ENCODE measurements at places on chromosomes 7 and 10.

GRCh38 chr7:11447106-11447505 lies 384.9 kb downstream of the THSD7A start:
- DNase-seq, result no peak

DNA sequence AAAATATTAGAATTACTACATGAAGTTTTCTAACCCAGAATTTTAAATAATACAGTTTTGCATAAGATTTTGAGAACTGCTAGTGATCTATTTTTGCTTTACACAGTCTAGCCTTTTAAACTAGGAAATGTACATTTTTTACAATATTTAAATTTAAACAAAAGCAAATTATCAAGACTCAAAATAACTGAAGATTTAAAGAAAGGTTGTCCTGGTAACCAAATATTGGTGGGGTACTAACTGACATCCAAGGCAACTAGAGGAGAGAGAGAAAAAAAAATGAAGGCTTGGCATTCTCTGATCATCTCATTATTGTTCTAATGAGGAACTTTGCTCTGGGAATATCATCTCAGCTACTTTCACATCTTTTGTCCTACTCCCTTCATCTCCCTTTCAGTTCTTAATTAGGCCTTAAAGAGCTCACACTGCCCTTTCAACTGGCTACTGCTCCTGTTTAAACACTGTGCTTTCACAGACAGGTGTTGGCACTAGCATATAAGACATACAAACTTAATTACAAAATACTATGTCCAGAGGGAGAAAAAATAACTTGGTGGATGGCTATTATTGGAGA lies 33.7 kb downstream of the RAB11FIP2 start:
- DNase-seq, result no peak

DNA sequence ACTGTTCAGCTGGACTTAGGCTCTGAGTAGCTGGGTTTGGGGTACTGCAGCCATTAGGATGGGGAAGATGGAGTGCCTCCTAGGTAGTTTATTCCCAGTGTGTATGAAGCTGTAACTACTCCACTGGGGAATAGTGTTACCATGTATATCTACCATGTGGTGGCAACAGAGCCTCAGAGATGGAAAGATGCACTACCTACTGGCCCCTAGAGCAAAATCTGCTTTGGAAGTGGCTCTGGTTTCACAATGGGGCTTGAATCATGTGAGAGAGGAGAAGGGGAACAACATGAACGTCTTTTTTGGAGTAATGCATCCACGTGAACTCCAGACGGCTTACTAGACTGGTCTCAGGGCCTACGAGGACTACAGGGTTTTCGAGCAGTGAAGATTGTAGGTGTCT lies 167.3 kb downstream of the CALCR start:
- no peak for DNase-seq

GRCh38 chr7:155002411-155003091 lies 373 bp downstream of the PAXIP1 start:
- DNase-seq, result no peak

GRCh38 chr7:50822110-50822509 lies 39.4 kb upstream of the GRB10 start:
- no peak for DNase-seq

- no peak for DNase-seq
These were observed 1.4 kb downstream of the MTURN start for GRCh38 chr7:30136117-30136731.

DNA sequence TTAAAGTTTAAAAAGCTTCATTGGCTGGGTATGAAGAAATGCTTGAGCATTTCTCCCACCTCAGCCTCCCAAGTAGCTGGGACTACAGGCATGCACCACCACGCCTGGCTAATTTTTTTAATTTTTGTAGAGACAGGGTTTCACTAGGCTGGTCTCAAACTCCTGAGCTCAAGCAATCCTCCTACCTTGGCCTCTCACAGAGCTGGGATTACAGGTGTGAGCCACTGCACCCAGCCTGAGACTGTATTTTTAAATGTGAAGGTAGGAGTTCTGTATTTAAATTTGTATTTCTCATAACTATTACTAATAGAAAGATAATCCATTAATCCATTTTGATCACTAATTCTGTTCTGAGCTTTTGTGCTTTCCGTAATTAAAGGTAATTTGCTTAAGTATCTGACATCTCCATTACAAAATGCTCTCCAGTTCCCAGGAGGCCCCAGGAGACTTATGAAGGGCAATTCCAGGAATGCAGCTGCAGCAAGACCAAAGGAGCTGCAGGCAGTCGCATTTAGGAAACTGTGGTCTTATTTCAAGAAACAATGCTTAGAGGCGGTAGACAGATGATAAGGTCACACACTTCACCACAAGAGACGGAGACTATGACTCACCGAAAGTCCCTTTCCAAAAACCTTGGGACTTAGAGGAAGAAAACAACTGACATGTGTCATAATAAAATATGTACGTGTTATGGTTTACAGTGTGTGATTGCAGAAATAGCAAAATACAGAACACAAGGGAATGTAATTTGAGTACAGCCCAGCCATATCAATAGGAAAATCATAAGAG lies 23.3 kb downstream of the YAE1 start:
- DNase-seq, result peak; percentile 38

GRCh38 chr10:45580371-45581215 lies 92.0 kb downstream of the ZFAND4 start:
- no peak for DNase-seq

DNA sequence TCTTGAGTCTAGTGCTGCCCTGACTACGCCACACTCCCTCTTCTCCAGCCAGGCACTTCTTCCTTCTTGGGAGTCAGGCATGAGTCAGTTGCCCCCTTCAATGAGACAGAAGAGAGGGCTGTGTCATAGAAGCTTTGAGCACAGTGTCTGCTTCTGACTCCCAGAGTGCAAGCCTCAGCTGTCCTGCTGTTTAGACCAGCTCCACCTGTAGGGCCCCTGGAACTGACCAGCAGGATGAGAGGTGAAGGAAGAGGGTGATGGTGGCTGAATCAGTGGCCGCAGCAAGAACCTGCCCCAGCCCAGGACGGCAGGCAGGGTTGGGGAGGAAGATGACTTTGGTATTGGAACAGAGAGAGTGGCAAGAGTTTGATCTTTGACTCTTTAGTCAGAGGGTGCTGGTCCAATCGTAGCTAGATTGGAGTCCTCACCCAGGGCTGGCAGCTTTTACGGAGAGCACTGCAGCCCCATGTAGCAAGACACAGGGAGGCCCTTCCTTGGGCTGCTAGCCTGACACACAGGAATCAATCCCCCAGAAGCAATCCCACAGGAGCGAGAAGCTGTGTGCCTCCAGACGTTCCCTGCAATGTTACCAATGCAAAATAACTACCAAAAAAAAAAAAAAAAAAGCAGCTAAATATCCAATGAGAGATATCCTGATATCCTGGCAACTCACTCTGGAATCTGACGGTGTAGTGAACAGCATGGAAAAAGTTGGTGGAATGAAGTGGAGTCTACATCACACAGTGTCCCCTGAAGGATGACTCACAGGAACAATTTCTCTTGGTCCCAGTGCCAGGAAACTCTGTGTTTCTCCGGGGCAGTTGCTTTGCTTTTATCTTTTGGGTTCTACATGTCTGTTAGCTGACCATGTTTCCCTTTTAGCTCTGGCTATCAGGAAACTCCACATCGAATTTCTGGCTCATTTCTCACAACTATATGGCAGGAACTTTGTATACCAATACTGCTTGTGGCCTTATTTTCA lies 6.9 kb downstream of the C10orf62 start:
- peak; percentile 52 for DNase-seq

- DNase-seq, result no peak
These were observed 151.2 kb downstream of the AUTS2 start for GRCh38 chr7:69749372-69749979.

DNA sequence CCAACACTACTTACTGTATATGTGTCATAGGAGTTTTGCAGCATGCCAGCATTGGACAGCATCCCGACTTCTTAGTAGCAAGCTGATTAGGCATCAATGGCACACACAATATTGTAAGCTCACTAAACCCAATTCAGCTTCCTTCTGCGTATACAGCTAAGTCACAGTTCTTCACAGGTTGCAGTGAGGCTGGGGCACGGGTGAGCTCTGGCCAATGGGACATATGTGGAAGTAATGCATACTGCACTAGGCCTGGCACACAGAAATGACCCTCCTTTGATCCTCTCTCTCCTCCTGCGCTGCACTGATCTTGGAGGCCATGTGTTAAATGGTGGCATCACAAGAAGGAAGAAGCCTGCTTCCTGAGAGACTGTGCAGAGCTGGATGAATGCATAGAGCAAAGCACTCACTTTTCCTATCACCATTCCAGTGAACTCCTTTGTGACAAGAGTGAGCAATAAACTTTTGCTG lies 11.9 kb downstream of the RAB11FIP2 start:
- DNase-seq, result no peak
